Brain microvascular endothelial cell (primary cell): ENCODE measurements at places on chromosomes 5 and 9.

DNA sequence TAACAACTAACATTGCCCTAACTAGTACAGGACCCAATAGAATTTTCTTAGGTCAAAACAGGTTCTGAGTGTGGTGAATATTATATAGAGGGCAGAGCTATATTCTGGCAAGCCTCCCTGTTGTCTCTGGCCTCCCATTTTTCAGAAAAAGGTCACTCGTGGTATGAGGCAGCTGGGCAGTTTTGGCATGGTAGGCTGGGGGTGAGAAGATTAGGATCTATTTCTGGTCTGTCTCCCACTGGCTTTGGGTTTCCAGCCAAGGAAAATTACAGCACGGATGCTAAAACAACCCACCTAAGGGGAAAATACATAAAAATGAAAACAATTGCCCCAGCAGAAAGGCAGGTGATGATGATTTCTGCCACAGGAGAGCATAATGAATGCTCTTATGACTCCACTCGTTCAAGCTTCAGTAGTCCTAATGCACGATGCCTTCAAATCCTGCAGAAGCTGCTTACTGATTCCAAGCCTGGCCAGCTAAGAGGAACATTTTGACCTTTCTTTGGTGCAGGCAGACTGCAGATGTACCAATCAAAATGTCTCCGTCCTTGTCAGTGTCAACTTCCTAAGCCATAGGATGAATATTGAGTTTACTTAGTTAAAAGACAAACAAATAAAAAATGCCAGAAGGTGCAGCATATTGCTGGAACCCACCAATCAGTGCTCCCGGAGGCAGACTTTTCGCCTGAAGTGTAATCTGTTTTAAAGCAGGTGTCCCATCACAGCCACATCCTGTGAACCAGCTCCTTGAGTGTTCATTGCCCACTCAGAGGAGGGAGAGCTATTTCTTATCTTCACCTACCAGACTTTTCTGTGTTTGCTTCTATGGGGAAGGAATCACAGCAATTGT lies 435.4 kb downstream of the ZSWIM6 start:
- no peak for DNase-seq

DNA sequence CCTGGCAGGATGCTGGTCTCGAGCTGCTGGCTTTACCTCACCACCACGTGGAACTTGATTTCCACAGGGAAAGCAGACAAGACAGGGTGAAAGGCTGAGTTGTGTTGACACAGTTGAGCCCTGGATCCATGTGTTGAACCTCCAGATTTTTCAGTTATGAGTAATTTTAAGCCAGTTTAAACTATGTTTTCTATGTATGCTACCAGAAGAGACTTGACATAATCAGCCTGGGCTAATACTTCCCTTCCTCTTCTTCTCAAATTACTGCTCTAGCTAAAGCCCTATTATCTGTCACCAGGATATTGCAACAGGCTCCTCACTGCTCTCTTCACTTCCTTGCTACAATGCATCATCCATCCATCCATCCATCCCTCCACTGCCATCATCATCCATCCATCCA lies 12.0 kb upstream of the PHYKPL start:
- DNase-seq = peak; percentile 40

- peak; percentile 64 for DNase-seq
Measured at GRCh38 chr5:98570661-98571191, 202.7 kb upstream of the RGMB start.

DNA sequence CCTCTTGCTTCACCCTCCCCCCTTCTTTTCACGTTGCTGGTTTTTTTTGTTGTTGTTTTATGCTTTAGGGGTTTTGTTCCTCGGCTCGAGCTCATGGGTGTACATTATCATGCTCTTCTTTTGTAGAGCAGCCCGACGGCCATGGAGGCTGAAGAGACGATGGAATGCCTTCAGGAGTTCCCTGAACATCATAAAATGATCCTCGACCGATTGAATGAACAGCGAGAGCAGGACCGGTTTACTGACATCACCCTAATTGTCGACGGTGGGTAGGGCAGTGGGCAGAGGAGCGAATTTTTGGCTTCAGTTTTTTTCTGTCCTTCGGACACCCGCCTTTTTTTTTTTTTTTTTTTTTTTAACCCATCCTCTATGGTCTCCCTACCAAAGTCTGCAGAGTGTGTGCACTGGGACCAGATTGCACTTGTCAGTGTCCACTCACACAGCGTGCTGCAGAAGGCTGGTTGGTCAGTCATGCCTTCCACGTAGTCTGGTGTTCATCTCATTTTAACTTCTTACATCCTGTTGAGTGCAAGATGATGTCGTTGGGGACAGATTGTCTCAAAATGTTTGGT lies 1.3 kb downstream of the ZNF131 start:
- peak; percentile 37 for DNase-seq

DNA sequence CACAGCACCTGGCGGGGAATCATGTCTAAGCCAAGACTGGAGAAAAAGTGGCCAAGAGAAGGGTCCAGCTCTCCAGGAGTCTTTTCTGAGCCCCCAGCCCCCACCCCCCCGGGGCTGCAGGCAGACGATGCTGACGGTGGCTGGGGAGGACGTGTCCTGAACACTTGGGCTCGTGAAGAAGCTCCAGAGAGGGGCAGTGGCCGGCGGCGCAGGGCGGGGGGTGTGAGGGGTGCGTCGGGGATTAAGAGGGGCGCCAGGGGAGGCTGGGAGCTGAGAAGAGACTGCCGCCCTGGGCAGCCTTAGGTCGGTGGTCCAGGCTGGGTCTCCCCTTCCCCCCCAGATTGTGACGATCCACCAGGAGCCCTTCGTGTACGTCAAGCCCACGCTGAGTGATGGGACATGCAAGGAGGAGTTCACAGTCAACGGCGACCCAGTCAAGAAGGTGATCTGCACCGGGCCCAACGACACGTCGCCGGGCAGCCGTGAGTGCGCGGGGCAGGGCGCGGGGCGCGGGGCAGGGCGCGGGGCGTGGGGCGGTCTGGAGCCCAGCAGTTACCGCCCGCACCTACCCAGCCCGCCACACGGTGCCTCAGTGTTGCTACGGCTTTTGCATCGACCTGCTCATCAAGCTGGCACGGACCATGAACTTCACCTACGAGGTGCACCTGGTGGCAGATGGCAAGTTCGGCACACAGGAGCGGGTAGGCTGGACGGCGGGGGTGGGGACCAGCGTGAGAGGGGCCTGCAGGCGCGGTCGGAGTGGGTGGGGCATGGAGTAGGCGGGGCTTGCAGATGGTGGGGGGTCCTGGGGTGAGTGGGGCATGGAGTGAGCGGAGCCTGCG lies 8.9 kb downstream of the LRRC26 start:
- no peak for DNase-seq

- DNase-seq = no peak
Measured at GRCh38 chr5:68748101-68748500, 345.7 kb upstream of the SLC30A5 start.

DNA sequence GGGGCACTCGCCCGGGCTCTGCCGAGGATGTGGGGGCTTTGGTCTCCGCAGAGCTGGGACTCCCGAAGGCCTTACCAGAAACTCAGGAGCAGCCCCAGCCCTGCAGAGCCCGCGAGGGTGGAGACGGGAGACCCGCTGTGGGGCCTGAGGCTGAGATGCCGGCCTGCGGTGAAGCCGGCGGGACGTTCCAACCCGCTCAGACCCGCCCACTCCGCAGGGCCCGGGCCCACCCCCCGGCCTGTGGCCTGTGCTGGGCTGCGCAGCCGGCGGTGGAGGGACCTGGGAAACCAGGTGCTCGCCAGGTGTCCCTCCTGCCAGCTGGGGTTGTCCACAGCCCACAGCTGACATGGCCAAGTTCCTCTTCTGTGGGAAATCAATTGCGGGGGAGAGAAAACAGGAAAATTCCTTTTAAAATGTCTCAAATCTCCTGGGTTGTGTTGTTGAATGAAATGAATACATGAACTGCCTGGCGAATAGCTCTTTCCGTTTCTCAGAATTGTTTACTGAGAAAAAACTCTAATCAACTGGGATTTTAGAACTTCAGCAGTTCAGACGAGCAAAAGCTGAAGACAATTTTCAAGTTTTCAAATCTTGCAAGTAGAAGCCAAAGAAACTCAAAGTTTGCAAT lies 49.0 kb upstream of the IRX4 start:
- DNase-seq = no peak

DNA sequence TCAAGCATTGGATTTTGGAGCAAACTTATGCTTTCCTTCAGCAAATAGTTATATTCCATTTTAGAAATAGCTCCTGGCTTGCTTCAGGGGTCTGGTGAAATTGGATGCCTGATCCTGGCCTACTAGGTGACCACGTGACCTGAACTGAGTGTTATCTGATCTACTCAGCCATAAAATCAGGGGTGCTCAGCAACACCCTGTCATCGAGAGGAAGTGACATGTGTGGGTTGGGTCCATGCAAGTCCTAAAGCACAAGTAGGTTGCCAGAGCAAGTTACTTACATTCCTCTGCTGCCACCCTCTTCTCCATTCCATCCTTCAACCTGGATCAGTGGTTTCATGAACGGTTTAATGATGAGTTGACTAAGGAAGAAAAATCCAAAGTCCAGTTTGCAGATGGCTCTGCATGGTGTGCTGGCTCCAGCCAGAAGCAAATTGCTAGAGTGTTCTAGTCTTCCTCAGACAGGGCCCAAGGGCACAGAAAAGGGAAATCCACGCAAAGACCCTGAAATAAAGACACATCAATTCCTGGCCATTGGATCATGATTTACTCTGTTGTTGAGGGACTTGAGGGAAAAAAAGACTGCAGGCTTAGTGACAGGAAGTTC lies 2.8 kb upstream of the FAM193B start:
- no peak for DNase-seq

DNA sequence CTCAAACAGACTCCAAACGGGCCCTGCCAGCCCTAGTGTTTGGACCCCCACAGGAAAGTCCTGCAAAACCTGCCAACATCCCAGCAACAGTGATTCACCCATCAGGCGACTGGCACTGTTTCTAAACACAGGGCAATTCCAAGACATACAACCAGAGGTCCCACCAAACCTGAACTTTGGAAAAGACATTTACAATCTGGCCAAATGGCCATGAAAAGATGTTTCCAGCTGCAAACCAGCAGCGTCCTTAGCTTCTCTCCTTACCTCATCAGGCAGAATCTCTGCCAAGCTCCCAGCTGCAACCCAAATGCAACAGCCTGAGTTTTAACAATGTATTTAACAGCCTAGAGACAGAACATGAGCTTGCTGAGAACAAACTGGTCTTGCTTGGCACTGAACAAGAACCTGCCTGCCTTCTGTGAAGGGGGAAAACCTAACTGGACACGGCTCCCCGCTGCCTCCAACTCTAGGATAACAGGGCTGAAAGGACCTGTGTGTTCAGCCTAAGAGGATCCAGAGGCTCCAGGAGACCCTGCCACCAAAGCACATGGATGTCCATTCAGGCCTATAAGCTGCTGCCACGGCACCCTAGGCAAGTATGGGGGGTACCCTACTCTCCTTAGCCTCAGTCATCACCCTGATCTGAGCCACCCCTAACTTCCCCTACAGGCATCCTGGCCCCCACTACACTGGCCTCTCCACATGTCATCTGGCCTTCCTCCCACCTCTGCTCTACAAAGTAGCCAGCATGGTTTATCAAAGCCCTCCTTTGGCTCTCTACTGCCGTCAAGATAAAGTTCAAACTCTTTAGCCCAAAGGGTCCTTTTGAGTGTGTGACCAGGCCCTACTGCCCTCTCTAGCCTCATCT lies 5.6 kb downstream of the P4HA2 start:
- DNase-seq = no peak

GRCh38 chr5:155418960-155419579 lies 405.5 kb downstream of the KIF4B start:
- no peak for DNase-seq

DNA sequence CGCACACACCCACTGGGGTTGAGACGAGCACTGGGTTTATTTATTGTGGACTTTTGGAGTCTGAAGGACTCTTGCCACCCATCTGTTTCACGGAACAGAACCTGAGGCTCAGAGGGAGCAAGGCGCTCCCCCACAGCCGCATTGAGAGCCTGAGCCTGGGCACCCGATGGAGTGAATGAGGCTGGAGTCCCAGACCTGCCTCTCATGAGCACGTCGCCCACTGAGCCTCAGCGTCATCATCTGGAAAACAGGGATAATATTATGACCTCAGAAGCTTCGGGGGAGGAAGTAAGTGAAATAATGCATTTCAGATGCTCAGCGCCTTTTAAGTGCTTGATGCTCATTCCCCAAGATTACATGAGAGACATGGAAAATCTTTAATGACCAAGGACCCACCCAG lies 5.5 kb downstream of the NEK6 start:
- DNase-seq = no peak

- no peak for DNase-seq
Measured at GRCh38 chr9:19939734-19940278, 151.0 kb upstream of the SLC24A2 start.

DNA sequence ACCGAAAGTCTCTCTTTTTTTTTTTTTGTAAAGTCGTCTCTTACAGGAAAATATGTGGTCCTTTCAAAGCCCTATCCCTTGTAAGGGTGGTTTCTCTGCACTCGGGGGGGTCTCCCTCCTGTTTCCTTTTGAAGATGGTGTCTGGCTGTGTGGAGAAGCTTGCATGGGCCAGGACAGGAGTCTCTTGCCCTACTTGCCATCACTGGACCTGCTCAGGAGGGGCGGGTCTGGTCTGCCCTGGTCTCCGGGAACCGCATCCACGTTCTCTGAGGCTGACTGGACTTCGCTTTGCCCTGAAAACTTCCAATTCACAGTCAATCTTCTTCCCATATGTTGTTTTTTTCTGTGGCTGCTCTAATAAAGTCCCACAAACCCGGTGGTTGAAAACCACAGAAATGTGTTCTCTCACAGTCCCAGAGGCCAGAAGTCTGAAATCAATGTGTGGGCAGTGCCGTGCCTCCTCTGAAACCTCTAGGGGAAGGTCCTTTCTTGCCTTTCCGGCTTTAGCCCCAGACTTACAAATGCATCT lies 92.9 kb upstream of the IER5L start:
- DNase-seq = peak; percentile 74

GRCh38 chr9:81614335-81614734 lies 75.0 kb downstream of the TLE1 start:
- no peak for DNase-seq

- DNase-seq = no peak
Measured at GRCh38 chr5:132256086-132256782, 1.3 kb upstream of the PDLIM4 start.

DNA sequence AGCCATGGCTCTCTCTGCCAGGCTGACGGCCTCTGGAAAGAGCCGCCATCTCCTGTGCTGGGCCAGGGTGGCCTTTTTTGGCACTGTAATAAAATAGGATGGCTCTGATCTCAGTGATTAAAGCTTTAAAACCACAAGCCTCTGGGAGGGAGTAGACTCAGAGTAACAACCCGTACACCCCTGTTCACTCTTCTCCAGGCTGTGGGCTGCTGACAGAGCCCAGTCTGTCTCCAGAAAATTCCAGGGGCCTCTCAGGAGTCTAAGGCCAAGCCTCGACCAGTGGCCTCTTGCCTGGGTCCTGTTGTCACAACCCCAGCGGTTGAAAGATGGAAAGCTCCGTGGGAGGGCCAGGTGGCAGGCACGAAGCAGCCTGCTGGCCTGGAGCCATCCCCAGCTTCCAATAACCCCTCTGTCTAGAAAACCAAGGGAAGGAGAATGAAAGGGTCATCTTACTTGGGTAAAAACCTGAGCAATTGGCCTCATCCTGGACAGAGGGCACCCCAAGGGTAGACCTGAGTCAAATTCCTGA lies 286.7 kb upstream of the ZNF462 start:
- DNase-seq = no peak

GRCh38 chr9:132016456-132016855 lies 63.2 kb downstream of the MED27 start:
- no peak for DNase-seq
